Cortex of kidney (tissue), 1 donor: ENCODE measurements at places on chromosomes 3 and 15.

- no peak for DNase-seq
These were observed 20.3 kb upstream of the PTPN9 start for GRCh38 chr15:75599401-75599800.

DNA sequence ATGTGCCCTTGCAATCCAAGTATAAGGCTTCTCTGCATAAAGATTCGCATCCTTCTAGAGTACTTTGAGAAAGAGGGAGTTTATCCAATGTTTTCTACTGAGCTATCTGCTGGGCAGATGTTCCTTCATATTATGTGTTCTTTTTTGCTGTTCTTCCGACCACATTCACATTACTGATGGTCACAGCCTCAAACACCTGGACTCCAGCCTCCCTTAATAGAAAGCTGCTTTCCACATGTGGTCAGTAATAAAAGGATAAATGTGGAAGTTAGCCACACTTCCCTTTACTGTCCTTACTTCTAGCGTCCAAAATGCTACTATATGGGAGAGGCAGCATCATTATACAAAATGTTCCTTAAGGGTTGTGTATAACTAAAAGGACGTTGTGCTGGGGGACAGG, 116.9 kb downstream of the CD47 start:
- DNase-seq = no peak

DNA sequence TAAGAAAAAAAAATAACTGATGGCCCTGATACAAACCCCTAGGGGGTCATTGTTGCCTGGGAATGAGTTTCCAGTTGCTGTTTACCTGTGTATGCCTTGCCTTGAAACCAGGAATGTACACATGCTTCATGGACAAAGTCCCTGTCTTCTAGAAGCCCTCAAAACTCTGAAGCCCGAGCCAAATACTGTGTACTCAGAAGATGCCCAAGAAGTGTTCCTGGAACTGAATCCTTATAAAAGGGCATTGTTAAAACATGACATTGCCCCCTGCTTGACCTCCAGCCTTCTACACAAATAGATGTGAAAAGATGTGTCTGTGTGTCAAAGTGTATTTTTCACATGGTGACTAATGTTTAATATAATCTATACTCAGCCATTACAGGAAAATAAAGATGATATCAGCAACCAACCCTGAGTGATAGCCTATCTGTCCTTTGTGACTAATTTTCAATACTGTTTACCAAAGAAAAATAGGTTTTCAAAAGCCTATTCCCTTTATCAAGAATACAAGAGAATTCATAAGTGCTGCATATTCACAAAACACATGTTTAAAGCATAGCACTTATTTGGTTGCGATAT, 325.9 kb downstream of the MECOM start:
- DNase-seq = no peak

DNA sequence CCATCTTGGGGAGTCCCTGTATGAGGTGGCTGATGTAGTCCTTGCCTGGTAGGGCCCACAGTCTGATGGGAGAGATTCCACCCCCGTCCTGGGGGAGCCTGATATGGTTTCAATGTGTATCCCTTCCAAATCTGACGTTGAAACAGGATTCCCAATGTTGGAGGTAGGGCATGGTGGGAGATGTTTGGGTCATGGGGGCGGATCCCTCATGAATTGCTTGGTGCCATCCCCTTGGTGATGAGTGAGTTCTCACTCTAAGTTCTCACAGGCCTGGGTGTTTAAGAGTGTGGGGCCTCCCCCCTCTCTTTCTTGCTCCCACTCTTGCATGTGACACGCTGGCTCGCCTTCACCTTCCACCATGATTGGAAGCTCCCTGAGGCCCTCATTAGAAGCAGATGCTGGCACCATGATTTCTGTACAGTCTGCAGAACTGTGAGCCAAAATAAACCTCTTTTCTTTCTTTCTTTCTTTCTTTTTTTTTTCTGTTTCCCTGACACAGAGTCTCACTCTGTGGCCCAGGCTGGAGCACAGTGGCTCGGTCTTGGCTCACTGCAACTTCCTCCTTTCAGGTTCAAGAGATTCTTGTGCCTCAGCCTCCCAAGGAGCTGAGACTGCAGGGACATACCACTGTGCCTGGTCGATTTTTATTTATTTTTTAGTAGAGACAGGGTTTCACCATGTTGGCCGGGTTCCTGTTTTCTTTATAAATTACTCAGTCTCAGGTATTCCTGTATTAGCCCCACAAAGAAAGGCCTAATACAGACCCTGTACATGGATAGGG, 28.6 kb downstream of the ITGA11 start:
- DNase-seq = no peak

- DNase-seq = no peak
These were observed 370.2 kb upstream of the ZNF385D start for GRCh38 chr3:22121068-22121701.

DNA sequence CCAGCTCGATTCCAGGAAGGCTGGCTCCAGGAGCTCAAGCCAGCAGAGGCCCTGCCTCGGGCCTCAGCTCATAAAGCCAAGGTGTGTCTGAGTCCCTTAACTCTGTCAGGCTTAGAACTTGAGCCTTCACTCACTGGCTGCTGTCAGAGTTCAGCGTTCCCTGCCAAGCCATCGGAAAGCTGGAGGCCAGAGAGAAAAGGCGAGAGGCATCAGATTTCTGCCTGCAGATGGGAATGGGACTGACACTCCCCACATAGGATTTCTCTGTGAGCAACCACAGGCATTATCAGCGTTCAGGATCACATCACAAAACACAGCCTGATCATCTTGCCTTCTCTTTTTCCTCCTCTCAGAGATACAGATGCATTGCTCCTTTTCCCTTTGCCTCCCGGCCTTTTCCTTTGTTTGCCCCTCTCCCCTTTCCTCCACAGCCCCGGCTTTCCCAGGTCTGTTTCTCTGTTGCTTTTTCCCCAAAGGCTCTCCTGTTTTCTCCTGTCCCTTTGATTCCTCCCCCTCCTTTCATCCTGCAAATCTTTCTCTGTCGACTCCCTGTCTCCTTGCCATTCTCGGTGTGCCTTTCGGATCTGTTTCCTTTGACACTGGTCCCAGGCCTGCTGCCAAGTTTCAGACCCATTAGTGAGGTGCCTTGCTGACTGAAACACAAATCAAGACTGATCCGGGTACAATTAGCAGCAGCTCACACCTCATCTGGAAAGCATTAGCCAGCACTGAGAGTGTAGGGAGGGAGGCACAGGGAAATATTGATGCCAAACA, 44.5 kb upstream of the BOC start:
- DNase-seq = no peak

DNA sequence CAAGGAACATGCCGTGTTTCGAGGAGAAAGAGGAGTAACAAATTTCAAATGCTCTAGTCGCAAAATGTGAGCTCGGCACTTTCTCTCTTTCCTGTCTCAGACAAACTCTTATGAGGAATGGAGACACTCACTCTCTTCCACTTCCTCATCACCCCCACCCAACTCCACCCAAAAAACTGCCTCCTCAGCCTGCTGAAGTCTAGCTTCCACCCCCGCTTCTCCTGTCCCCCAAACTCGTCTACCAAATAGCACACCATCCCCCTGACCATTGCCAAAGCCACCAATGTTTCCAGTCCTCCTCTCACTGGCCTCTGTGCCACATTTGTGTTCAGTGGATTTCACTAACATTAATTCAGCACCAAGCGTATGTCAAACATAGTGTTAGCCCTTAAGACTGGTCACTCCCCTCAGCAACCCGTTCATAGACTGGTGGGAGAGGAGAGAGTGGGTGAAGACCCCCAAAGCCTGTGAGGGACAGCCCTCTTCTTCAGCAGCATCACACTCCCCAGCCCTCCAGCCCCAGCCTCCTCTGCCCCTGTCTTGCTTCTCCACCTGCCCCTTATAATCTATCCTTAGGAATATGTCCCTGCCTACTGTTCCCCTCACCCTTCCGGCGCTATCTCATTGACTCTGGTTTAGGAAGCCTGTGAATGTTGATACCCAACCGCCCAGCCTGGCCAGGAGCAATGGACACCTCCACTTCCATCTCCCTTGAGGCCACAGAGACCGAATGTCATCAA, 77.3 kb downstream of the FAM174B start:
- no peak for DNase-seq

DNA sequence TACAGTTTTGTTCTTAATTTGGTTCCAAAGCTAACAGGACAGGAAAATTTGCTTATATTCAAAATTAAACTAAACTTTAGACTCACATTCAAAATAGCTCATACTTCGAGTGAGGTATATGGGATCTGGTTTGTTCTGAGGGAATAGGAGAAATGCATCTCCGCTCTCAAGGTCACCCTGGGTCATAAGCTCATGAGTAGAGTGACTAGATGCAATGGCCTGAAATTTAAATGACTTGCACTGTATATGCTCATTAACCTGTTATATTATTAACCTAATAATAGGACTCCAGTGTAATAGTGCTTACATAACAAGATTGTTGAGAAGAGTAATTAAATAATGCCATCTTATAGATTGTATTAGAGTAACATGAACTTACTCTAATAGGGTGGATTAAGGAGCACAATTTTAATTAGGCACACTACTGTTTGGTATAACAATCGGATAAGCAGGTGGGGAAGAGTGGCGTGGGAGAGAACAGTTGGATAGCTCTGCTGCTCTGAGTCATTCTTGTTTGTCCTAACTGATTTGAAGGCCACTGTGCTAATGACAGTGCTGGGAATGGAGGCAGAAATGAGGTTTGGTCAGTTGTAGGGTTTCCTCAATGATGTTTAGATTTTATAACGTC, 5.2 kb downstream of the NKTR start:
- DNase-seq = no peak

DNA sequence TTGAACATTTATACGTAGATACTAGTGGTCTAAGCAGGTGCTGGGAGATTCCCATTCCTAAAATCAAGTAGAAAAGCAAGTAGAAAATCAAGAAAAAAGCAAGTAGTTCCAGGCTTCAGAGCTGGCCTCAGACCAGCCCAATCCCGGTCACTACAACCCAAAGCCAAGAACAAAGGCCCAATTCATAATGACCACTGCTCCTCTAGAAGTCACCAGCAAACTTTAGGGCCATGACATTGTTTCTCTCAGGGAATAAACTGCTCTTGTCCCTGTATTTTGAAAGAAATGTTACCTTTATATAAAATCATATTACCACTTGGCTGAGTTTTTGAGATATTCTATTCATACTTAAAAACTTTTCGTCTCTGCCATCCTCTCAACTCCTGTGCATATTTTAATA, 106.3 kb upstream of the IL12A start:
- no peak for DNase-seq

- no peak for DNase-seq
These were observed 71.9 kb downstream of the CSNK1G1 start for GRCh38 chr15:64284042-64284441.

DNA sequence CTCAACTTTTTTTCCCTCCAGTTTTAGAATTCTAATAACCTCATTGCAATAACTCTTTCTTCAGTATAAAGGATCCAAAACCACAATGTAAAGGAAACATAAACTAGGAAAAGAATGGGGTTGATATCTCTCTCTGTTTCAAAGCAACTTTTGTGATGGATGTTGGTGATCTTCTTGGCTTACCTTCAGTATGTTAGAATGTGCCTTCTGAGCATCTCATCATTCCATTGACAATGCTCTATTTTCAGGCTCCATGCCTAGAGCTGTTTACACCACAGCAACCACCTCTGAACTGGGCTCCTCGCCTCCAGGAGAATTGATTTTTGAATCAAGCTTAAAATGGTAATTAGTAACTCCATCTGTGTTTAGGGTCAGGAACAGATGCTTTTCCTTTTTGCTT, 6.6 kb downstream of the NLGN1 start:
- DNase-seq = no peak

DNA sequence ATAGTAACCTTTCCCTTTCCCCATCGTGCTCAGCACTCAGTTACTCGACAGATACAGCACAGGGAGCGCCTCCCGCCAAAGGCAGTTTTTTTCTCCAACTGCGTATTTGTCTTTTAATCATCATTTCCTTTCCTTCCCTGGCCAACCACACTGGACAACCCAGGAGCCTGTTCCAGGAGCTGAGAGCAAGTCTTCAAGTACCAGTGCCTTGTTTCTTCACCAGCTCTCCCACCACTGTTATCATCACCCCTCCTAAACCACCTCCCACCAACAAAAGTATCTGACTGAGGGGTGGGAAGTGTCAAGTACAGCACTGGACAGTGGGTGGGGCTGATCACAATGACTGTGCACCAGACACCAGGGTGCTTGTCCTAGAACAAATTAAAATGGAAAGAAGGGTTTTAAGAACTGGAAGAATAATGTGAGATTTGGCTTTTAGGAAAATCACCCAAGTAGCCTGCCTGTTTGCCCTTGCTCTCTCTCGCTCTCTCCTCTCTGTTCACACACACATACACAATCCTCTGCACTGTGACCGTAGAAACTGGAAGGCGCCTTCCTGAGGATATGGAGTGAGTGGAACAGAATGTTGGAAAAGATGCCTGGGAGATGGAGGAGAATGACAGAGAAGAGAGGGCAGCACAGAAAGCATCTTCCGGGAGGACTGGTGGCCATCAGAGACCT, 126.3 kb downstream of the TNIK start:
- DNase-seq = no peak

GRCh38 chr15:73908030-73908821, 18.0 kb upstream of the LOXL1 start:
- DNase-seq = no peak

DNA sequence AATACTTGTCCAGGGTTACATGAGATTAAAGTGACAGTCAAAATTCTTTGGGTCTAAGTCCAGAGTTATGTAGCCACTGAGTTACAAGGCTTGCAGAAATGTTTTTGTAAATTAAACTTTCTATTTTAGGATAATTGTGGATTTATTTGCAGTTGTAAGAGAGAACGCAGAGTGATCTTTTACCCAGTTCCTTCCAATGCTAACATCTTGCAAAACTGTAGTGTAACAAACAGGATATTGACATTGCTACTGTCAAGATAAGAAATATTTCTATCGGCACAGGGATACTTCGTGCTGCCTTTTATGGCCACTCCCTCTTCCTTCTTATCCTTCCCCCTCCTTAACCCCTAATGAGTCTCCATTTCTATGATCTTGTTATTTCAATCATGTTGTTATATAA, 1022.9 kb downstream of the MCTP2 start:
- DNase-seq = no peak

DNA sequence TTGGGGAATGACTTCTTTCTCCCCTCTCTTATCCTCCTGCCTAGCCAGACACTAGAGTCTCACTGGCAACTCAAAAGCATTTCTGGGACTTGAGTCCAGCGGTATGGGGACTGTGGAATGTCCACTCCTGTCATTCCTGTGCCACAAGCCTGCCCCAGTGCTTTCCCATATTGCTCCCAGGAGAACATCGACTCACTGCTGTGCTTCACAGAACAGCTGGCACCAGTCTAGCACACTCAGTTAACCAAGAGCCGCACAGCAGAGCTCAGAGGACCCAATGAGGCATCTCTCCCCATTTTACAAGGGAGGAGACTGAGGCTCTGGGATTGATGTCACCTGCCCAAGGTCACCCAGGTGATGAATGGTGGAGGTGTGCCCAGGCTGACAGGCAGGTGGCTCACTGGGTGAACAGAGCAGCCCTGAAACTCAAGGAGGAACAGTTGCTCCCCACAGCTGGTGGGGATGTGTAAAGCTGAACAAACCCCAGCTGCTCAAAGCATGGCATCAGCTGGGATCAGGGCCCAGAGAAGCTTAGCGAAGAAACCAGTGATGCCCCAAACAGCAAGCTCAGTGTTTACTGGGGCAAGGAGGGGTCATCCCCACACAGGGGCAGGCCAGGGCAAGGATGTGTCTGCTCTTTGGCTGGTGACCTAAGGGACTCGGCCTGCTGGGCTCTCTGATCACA, 35.4 kb upstream of the DUSP7 start:
- DNase-seq = no peak
